Stimulated activated CD4-positive, alpha-beta T cell treated with anti-CD3 and anti-CD28 coated beads, Interleukin-12 subunit alpha, Interleukin-12 subunit beta, amount 100 ng/mL, for 48 hours (primary cell): ENCODE measurements at places on chromosomes 3 and 15.

DNA sequence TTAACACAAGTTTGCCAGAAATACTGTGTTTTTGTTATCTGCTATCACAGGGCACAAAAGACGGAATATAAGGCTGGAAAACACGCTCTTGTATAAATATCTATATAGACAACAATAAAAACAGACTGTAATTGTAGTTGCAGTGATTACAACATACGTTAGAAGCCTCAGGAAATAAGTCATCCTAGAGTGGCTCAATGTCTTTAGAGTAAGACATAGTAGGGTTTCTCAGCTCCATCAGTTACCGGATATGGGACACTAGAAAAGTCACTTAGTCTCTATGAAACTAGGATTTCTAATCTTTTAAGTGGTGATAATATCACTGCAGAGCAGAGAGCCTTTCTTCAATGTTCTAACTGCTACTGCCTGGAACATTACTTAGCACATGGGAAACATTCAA is 208.8 kb downstream of the STAG1 start:
- no peak for DNase-seq

DNA sequence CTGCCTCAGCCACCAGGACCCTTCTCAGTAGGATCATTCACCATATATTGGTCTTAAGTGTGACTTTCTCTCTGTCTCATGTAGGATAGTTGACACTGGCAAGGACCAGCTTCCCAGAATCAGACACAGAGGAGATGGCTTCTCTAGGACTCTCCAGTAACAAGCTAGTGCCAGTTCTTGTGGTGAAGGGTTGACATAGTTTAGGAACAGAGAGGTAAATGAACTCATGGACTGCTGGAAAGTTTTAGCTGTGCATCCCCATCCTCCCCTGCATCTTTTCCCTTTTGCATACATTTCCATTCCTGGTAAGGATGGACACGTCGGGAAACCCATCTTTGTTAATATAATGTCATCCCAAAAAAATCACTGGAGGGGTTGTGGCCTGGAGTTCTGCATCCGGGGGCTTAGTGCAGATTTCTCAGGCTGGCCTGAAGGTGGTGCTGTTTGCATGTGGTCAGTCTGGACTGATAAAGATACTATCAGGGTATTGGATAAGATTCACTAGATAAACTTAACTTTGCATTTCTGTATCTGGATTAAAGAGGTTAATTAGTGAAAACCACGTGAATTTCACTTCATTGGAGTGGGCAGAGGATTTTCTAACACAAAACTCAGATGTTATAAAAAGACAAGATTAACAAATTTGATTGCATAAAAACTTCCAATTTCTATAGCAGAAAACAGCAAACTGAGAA is 110.8 kb downstream of the TBC1D2B start:
- DNase-seq: peak; percentile 35

DNA sequence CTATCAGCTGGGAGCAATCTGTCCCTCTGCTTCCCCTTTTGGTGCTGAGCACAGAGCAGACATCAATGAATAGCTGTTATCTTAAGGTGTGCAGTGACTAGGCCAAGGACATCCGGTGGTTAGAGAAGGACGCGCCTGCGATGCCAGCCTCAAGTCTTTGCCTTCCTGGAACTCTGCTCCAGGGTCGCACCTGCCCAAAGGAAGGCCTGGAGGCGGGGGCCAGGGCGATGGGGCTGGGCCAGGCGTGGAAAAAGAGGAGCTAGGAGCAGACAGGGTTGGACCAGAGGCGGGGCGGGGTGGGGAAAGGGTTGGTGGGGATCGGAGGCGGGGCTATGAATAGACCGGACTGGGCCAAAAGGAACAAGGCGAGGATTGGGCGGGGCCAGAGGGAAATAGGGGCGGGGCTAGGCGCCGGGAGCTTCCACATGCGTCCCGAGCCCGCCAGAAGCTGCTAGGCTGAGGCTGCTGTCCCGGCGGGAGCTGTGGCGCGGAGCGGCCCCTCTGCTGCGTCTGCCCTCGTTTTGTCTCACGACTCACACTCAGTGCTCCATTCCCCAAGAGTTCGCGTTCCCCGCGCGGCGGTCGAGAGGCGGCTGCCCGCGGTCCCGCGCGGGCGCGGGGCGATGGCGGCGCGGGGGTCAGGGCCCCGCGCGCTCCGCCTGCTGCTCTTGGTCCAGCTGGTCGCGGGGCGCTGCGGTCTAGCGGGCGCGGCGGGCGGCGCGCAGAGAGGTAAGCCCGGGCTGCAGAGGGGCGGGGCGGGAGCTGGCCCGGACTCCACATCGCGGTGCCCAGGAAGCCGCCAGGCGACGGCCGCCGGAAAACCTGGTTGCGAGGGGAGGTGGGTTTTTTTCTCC is at the start of gene CHRNA5:
Gene CHRNA5, plus strand, starts transcription at position 424 of the 854 bp plus-strand sequence. Its CDS starts 200 bp downstream, at position 624.
- peak; percentile 84 for DNase-seq

- DNase-seq: no peak
These were observed 82.4 kb upstream of the DLG1 start for GRCh38 chr3:197380786-197381185.

GRCh38 chr15:44812029-44812517 is 75.7 kb downstream of the TRIM69 start:
- DNase-seq: no peak

GRCh38 chr15:67133738-67134066 is 68.3 kb downstream of the SMAD3 start:
- no peak for DNase-seq

- no peak for DNase-seq
These were observed 11.1 kb upstream of the PTPN9 start for GRCh38 chr15:75590239-75590638.

DNA sequence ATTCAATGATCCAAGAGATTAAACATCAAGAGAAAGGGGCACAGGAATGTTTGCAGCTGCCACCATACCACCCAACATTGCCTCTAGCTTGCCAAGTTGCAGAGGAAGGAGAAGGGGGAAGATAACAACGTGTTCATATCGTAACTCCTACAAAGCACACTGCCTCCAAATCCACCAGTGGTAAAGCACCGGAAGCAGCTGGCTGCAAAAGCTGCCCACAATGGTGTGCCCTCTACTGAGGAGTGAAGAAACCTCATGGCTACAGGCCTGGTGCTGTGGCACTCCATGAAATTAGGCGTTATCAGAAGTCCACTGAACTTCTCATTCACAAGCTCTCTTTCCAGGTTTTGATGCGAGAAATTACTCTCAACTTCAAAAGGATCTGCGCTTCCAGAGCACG is 263.9 kb upstream of the STT3B start:
- DNase-seq: no peak

GRCh38 chr15:96123028-96123400 is 207.5 kb upstream of the NR2F2 start:
- no peak for DNase-seq

- no peak for DNase-seq
These were observed 49.3 kb upstream of the TRPM1 start for GRCh38 chr15:31150732-31151231.

GRCh38 chr3:60316121-60316797 is 935.0 kb downstream of the FHIT start:
- no peak for DNase-seq

- no peak for DNase-seq
These were observed 8.8 kb downstream of the NECTIN3 start for GRCh38 chr3:111080413-111080812.

GRCh38 chr15:25711164-25711563 is 152.0 kb downstream of the ATP10A start:
- no peak for DNase-seq

- DNase-seq: no peak
These were observed 72.2 kb downstream of the ATP8B4 start for GRCh38 chr15:50046867-50047266.

DNA sequence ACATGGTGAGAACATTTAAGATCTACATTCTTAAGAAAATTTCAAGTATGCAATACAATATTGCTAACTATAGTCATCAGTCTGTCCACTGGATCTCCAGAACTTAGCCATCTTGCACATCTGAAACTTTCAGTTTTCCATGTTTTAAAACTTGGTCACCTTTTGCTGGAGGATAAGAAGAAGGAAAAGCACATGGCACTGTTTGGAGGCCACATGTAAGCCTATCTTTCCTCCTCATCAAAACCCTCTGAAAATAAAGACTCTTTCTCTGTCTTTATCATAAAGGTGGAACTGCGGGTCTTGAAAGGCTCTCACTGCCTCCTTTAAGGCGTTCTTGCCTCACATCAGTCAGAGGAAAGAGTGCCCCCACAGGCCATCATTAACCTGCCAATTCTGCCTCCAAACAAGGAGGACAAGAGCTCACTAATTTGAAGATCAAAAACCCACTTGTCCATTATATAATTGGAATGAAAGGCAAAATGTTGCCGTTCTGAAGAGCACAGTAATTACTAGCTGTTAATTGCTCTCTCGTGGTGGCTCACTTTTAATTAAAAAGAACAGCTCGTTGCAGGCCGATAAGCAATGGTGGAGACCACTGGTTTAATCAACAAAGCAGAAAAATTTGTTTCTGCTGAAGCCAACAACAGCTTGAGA is 157.8 kb downstream of the MECOM start:
- DNase-seq: no peak

GRCh38 chr15:87038404-87038803 is 958.7 kb downstream of the AGBL1 start:
- DNase-seq: no peak

DNA sequence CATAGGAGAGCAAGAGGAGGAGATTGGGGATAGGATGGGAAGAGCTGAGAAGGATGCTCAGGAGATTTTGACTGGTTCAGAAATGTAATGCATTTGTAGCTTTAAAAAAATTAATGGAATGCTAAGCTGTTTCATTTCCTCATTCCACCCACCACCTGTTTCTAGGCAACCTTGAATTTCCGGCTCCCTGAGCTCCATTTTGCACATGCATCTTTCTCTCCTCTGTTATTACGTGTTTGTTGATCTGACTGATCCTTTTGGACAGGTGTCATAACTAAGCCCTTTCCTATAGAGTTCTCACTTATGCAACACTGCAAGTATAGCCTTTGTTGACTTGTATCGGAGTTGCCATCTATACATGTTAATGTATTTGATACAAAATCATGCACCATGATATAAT is 4.3 kb downstream of the TMPRSS7 start:
- no peak for DNase-seq

- DNase-seq: no peak
These were observed 489 bp downstream of the HDGFL3 start for GRCh38 chr15:83207009-83207659.

DNA sequence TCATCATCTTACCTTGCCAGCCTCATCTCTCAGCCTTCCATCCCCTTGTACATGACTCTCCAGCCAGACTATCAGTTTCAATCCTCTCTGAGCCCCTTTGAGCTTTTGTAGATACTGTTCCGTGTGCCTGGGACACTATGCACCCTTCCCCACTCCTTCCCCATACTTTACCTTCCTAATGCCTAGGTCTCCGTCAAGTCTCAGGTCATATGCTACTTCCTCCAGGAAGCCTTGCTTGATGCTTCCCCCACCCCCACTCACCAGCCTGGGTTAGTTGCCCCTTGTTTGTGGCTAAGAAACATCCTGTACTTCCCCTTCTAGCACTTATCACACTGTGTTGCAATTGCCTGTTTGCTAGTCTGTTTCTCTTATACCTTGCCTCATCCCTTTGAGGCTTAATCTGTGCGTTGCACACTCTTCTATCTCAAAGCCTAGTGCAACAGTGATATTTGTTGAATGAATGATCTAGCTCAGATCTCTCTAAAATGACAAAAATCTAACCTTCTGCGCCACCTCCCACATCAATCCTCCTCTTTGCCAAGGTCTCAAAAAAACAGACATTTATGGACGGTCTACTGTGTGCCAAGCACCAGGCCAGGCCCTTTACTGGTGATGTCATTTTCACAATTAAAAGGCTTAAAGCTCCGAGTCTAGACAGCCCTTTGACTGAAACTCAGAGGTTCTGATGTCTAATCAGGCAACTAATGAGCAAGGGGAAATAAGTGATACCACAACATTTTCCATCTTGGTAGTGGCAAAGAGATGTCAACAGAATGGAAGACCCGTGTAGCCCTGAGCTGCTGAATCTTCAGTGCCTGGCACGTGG is 6.5 kb upstream of the USP3 start:
- no peak for DNase-seq

DNA sequence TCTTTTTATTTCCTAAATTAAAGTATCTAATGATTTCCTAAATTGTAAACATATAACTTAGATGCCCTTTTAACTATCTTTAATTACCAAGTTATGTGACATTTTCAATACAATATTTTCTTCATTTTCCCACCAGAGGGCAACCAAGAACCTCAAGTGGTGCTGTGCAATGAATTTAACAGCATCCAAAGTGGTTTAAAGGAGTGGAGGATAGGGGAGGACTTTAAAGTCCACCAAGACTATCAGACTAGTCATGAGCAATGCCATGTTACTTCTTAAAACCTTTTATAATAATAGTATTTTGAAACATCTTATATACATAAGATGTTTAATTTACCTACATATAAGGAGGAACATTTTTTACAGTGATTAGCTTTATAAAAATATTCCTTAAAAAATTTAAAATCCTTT is 74.4 kb downstream of the DLG1 start:
- DNase-seq: no peak

GRCh38 chr3:45984331-45985312 is 11.0 kb downstream of the FYCO1 start:
- DNase-seq: no peak

DNA sequence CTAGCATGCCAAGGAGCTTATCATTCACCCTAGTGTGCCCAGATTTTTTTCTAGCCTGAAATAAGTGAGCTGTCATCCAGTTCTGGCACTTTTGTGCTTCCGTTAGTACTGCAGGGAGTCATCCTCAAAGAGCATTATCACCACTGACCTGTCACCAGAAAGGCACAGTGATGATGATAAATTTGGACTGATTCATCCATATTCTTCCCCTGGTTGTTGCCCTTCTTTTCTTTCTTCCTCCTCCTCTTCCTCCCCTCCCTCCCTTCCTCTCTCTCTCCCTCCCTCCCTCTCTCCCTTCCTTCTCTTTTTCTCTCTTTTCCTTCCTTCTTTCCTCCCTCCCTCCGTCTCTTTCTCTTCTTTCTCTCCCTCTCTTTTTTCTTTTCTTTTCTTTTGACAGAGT is 21.3 kb downstream of the SLC35G2 start:
- DNase-seq: no peak

- DNase-seq: no peak
These were observed 1199.1 kb downstream of the SI start for GRCh38 chr3:163879172-163879571.

- no peak for DNase-seq
These were observed 44.0 kb upstream of the MAGI1 start for GRCh38 chr3:66082679-66083078.

- no peak for DNase-seq
These were observed 261.7 kb downstream of the SLC9A9 start for GRCh38 chr3:143586576-143586975.

- no peak for DNase-seq
These were observed 7.1 kb downstream of the COL8A1 start for GRCh38 chr3:99645277-99646106.

DNA sequence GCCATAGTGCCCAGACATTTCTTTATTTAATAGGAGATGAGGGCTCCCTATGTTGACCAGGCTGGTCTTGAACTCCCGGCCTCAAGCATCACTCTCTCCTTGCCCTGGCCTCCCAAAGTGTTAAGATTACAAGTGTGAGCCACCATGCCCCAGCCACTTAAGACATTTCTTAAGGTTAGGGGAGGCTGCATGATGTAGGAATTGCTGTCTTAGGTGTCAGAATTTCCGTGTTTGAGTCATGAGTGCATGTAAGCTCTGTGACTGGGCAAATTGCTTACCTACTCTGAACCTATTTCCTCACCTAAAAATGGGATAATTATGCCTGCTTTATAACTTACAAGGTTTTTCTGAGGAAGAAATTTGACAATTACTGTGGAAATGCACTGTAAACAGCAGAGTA is 34.2 kb upstream of the SIAH2 start:
- DNase-seq: no peak
